ENCODE measurements at places on chromosomes 2 and 18.
A peak's percentile ranks its signal among the peaks of the same experiment; 100 is the strongest.

GRCh38 chr18:8041526-8042111 lies 474.5 kb downstream of the PTPRM start:
- DNase-seq, result no peak

DNA sequence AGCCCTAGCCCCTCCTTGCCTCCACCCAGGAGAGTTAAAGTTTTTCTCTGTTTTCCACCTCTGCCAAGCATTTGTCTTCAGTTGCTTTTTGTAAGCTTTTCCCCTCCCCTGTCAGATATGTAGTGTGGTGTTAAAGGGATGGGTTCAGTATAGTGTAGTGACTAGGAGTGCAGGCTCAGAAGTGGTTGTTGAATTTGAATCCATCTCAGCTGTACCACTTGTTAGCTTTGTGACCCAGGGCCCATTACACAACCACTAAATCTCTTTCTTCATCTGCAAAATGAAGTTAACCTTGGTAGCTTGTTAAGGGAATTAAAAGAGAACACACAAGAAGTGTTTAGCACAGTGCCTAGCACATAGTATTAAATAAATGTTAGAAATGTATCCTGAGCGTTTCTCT lies 56.9 kb downstream of the MAP3K20 start:
- no peak for DNase-seq

DNA sequence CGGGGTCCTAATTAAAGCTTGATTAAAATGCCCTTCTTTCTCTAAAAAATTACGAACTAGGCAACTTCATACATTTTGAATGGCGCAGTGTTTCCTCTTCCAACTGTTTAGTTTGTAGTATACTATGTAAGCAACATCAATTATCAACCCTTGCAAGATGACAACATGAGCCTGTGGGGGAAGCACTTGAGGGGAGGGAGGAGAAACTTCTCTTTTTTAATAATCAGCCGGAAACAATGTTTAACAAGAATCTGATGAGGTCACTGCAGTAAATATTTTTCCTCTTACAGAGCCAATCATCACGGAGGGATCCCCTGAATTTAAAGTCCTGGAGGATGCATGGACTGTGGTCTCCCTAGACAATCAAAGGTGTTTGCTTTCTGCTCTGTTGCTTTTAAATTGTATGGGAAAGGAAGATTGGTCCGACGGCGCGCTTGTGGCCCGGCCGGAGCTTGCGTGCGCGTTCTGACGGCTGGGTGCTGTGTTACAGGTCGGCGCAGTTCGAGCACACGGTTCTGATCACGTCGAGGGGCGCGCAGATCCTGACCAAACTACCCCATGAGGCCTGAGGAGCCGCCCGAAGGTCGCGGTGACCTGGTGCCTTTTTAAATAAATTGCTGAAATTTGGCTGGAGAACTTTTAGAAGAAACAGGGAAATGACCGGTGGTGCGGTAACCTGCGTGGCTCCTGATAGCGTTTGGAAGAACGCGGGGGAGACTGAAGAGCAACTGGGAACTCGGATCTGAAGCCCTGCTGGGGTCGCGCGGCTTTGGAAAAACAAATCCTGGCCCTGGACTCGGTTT lies 5.3 kb upstream of the DLX1 start:
- no peak for DNase-seq

- DNase-seq, result no peak
These were observed 74.9 kb downstream of the ATP8B1 start for GRCh38 chr18:57727952-57728807.

DNA sequence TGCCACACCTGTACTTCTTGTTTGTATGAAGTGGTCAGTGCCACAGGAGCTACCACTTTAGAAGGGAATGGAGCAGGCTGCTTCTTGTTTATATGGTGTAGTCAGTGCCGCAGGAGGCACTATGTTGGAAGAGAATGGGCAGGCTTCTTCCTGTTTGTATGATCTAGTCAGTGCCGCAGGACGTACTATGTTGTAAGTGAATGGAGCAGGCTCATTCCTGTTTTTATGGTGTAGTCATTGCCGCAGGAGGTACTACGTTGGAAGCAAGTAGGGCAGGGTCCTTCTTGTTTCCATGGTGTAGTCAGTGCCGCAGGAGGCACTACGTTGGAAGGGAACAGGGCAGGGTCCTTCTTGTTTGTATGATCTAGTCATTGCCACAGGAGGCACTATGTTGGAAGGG lies 27.3 kb downstream of the TPO start:
- DNase-seq, result no peak

GRCh38 chr2:43758739-43759138 lies 15.1 kb upstream of the DYNC2LI1 start:
- DNase-seq, result no peak

- no peak for DNase-seq
These were observed 319.5 kb upstream of the HNMT start for GRCh38 chr2:137644731-137645130.

- DNase-seq, result peak; percentile 16
These were observed 338.9 kb downstream of the CCDC85A start for GRCh38 chr2:56522605-56523089.

All from AG09319 (cell line).